ENCODE measurements at places on chromosomes 1 and 21.

GRCh38 chr1:40532844-40533424 lies 1.5 kb downstream of the ZNF684 start:
- no peak for DNase-seq

DNA sequence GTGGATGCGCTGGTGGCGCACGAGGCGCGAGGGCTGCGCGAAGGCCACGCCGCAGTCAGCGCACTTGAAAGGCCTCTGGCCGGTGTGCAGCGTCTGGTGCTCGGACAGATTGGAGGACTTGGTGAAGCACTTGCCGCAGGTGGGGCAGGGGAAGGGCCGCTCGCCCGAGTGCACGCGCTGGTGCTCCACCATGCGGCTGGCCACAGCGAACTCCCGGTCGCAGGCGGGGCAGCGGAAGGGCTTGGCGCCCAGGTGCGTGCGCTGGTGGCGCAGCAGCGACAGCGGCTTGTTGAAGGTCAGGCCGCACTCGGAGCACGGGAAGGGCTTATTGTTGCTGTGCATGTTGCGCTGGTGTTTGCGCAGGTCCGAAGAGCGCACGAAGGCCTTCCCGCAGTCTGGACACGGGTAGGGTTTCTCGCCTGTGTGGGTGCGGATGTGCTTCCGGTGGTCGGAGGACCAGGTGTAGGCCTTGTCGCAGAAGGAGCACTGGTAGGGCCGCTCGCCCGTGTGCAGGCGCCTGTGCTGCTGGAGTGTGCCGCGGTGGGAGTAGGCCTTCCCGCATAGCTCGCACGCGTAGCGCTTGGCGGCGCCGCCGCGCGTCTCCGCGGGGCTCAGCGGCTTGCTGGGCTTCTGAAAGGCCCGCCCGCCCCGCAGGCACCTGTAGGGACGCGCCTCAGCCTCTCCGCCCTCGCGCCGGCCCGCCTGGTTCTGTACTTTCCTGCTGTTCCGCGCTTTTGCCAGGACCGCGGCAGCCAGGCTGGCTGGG lies 4.7 kb downstream of the ZNF648 start:
- DNase-seq: no peak

DNA sequence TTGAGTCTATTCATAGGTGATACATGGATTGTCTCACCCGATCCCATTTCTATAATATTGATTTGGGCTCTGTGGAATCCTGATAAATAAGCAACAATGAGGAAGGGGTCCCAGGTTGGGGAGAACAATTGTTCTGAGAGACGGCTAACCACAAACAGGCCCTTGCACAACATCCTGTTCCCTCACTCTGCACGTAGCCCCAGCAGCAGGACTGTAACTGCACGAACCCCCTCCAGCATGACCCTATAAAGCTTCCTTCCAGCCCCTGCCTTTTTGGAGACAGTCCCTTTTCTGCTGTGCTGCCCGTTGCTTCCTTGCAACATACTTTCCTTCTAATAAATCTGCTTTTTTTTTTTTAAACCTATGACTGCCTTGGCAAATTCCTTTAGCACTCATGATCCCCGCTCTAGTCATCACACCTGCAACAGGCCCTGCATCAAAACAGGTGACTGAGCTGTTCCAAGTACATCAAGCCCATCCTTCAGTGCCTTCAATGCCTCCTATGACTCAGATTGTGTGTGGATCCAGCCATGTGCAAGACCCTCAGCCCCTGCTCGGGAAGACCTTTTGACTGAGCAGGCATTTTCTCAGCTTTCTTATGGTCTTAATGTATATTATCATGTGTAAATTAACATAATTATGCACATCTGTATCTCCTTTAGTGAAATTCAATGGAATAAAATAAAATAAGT lies 63.7 kb upstream of the B3GALNT2 start:
- DNase-seq: no peak

DNA sequence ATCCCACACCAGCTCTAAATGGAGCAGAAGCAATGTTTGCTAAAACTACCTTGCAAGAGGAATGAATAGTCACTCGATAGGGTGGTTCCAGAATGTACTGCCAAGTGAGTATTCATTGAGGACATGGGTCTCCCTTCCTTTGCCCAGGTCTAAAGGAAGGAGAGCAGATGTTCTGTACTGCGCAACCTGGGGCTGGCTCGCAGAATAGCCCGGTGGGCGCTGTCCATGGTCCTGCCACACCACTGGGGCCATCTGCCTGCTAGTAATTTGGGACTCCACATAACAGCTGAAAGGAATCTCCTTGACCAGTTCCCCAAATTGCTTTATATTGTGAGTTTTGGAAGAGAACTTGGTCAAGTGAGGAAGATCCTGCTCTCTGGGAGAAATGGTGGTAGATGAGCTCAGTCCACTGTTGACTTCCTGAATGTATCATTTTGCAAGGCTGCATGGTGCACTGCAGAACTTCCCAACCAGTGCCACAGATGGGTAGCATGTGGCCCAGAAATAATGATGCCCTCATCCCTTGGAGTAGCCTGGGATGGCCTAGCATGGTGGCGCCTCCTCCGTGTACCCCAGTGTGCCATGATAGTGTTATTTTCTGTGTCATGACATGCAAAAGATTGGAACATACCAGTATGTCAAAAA lies 5.7 kb downstream of the SLC6A17 start:
- DNase-seq: no peak

- DNase-seq: no peak
These were observed 182.3 kb downstream of the CAMTA1 start for GRCh38 chr1:6967431-6968111.

DNA sequence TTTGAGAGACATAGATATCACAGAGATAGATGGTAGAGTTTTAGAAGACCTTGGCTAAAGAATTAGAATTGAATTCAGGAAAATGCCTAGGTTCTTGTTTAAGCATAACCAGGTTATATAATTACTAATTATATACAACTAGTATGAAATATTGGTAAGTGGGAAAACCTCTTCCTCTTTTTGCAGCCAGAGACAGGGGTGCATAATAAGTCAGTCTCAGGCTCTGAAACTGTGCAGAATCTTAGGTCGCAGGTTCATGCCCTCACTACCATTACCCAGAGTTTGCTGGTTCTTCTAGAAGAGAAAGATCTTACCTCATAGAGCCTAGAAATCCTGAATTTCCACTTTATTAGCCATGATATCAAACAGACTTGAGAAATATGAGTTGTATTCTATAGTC lies 183.3 kb downstream of the NEK7 start:
- no peak for DNase-seq

- DNase-seq: no peak
These were observed 8.0 kb downstream of the PHLDA3 start for GRCh38 chr1:201460814-201461644.

DNA sequence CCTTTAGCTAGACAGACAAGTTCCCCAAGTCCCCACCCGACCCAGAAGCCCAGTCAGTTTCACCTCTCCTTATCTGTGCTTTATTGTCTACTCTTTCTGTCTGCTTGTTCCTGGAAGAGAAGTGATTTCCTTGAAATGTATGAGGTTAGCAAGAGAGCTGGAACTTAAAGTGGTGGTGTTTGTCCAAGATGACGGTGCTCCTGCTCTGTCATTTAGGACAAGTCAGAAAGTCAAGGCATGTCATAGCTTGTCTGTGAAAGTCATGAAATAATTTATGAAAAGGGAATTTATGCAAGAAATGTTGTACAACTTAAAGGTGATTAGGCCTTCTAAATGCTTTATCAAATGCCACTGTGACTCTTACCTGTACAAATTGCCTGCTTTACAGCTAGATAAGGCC lies 178.1 kb downstream of the PLA2G4A start:
- no peak for DNase-seq

DNA sequence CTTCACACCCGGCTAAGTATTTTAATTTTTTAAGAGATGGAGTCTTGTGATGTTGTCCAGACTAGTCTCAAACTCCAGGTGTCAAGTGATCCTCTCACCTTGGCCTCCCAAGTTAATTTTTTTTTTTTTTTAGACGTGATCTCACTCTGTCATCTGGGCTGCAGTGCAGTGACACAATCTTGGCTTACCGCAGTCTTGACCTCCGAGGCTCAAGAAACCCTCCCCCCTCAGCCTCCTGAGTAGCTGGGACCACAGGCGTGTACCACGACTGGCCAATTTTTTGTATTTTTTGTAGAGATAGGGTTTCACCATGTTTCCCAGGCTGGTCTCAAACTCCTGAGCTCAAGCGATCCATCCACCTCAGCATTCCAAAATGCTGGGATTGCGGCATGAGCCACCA lies 11.7 kb upstream of the IFNLR1 start:
- no peak for DNase-seq

DNA sequence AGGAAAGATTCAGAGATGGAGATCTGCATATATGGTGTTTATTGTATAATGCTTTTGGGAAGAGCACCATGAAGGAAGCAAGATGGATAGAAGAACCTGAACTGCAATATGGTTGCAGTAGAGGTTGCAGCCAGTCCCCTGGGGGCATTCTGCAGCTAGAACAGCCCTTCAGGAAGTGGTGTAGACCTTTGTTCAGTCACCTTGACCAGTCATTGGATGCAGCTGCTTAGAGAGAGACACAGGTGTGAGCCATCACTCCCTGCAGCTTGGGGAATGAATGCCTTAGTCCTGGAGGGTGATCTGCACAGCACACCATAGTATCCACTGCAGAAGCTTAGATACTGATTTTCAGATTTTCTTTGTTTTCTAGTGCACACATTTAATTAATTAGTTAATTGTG lies 42.3 kb downstream of the NEK7 start:
- no peak for DNase-seq

- DNase-seq: no peak
These were observed 319.5 kb upstream of the USP24 start for GRCh38 chr1:55534565-55535121.

GRCh38 chr1:42524330-42524729 lies 61.2 kb downstream of the CCDC30 start:
- DNase-seq: no peak

DNA sequence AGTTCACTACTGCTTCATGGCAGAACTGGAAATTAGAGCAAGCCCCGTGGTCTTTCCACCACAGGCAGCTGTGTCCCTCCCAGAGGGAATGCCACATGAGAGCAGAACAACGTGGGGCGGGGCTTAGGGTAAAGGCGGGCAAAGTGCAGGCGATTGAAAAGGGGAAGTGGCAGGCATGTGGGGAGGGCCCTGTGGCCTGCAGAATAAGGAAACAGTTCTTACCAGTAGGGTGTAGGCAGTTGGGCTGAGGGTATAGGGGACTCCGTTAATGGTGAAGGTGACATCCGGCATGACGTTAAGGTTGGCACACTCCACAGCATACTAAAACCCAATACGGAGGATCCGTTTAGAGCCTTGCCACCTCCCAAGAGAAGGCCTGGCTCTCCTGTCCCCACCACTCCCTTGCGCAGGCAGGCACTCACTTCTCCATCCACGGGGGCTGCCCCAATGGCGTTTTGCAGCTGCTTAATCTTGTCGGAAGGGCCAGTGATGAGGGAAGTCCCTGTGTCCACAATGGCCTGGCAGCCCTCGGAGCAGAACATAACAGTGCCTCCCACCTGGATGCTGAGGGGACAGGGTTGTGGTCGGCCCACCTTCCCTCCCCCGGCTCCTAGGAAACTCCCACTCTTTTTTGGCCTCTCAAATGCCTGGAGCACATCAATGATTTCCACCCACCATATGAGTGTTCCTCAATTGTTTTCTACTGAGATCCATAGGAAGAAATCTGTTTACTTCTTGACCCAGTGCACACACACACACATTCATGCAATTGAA lies 9.1 kb upstream of the RAB7B start:
- peak; percentile 89 for DNase-seq

GRCh38 chr1:61752921-61753389 lies 10.7 kb downstream of the PATJ start:
- no peak for DNase-seq

- peak; percentile 71 for DNase-seq
These were observed 72.5 kb downstream of the OBSCN start for GRCh38 chr1:228280106-228280901.

DNA sequence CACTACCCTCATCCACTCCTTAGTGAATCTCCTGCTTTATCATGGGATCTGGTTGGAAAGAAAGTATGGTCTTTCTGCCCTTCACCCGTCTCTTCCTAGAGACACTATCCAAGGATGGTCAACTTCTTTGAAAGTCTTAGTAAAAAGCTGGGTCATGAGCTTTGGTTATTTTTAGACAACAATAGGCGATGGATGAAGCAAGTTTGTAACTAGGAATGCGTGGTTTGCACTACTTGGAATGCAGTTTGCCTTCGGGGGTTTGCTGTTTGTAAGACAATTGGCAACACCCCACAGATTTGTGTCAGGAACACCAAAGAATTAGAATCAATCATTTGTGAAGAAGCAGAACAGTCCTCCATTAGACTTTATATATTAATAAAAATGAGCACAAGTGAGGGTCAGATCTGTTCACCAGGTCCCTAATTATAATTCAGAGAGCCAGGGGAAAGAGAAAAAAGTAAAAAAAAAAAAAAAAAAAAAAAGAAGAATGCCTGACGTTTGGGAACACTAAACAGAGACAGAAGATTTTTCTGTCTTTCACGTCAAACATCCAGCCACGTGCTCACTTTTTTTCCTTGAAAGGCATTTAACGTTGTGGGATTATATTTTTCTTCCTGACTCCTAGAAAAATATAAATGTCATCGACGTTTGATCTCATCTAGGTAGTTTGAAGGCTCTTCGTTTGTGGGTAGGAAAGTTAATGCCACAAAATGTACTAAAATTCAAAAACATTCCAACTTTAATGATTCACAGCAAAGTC lies 60.7 kb upstream of the BTG3 start:
- DNase-seq: no peak

- no peak for DNase-seq
These were observed 240.4 kb downstream of the SDCCAG8 start for GRCh38 chr1:243496187-243496646.

DNA sequence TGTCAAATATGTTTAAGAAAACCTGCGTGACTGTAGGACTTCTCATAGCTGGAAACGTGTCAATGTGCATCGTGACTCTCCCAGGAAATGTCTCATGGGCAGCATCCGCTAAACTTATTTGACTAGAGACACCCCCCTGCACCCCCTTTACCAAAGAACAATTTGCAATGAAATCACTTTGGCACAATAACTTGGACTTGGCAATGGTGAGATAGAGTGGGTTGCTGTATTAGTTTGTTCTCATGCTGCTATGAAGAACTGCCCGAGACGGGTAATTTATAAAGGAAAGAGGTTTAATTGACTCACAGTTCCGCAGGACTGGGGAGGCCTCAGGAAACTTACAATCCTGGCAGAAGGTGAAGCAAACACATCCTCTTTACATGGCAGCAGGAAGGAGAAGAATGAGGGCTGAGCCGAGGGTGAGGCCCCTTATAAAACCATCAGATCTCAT lies 13.8 kb downstream of the CLDN14 start:
- DNase-seq: no peak

- no peak for DNase-seq
These were observed 47.3 kb upstream of the LYPLAL1 start for GRCh38 chr1:219126377-219126776.
